Karpas-422 (cell line): ENCODE measurements at places on chromosomes 11 and 22.
A peak's percentile ranks its signal among the peaks of the same experiment; 100 is the strongest.

GRCh38 chr11:119479685-119480275, 56.8 kb upstream of the THY1 start:
- DNase-seq, result no peak

- no peak for DNase-seq
Measured at GRCh38 chr22:47486569-47487312, 724.3 kb downstream of the TBC1D22A start.

DNA sequence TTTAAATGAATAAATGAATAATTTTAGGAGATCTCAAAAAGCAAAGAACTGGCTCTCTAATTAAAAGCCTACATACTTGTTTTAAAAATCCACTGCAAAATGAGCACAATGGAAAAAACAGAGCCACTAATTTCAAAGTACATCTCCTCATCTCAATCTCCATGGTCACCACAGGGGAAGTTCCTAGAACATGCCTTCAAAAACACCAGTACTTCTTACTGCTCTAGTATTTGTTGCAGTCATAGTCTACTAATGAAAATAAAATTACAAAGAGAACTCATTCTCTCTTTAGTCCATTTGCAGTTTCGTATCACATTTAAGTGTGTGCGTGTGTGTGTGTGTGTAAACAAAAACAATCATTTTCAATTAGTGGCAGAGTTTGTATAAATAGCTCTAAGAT, 54.0 kb downstream of the PIK3C2A start:
- DNase-seq, result no peak

GRCh38 chr11:121328176-121328966, 35.8 kb downstream of the SC5D start:
- DNase-seq, result peak; percentile 56

DNA sequence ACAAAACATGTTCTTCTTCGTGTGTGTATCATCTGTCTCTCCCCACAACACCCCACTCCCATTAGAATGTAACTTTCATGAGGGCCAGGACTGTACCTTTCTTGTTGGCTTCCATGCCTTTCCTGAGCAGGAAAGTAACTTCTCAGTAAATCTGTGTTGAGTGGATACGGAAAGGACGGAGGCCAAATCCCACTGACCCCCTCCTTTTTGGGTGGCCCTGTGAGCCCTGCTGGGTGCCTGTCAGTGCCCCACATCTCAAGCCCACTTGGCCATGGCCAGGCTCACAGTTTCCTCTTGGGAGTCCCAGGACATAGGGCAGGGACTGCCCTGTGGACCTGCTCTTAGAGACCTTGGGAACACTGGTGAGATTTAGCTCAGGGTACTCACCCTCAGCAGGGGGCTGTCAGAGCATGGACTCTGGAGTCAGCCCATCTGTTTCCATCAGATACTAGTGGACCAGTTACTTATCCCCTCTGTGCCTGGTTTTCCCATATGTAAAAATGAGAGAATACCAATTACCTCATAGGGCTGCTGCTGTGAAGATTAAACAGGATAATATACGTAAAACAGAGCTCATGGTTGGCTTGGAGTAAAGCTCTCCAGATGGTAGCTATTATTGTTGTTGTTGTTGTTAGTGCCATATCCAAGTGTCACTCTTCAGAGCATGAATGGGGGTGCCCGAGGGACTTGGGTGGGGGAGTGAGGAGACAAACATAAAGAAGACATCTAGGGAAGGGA, 1.0 kb upstream of the C11orf96 start:
- DNase-seq, result no peak

DNA sequence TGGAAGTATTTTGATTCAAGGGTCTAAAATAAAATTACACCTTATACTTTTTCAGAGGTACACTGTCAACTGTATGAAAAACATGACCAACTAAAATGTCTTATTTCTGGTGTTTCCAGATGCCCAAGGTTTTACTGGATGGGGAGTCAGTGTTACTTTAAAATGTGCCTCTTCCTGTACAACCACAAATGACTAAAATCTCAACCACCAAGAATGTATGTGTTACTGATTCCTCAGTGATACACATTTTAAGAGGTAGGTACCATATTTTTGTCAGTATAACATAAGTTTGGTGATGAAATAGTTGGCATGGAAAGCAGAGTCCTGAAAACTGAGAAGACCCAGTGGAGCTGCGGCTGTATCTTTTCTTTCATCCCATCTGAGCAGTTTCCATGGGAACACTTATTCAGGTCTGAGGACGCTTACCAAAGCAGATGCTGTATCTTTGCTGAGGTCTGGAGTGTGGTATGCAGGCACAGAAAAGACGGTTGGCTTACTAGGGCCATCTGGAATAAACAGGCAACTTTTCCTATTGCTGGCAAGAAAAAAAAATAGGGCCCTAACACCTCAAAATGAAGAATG, 21.2 kb upstream of the TP53AIP1 start:
- no peak for DNase-seq

DNA sequence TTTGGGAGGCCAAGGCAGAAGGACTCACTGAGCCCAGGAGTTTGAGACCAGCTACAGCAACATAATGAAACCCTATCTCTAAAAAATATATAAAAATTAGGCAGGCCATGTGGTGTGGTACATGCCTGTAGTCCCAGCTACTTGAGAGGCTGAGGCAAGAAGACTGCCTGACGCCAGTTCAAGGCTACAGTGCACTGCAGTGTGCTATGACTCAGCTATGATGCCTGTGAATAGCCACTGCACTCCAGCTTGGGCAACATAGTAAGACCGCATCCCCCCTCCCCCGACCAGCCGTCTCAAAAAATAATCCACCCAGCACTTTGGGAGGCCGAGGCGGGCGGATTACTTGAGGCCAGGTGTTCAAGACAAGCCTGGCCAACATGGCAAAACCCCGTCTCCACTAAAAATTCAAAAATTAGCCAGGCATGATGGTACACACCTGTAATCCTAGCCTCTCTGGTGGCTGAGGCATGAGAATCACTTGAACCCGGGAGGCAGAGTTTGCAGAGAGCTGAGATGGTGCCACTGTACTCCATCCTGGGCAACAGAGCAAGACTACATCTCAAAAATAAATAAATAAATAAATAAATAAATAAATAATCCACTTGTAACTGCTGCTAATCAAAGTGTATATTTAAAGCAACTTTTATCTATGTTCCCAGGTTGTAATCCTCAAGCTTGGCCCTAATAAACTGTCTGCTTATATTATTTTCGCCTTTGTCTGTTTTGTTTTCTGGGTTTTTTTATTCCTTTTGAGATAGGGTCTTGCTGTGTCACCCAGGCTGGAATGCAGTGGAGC, 7.8 kb downstream of the HPS5 start:
- no peak for DNase-seq

GRCh38 chr22:27476318-27476717, 325.2 kb downstream of the MN1 start:
- DNase-seq, result no peak

GRCh38 chr11:130606781-130607511, 158.5 kb downstream of the ADAMTS15 start:
- DNase-seq, result no peak

- no peak for DNase-seq
Measured at GRCh38 chr22:36759481-36760159, 16.3 kb downstream of the IFT27 start.

- no peak for DNase-seq
Measured at GRCh38 chr11:118663902-118664301, 15.5 kb downstream of the TREH start.

DNA sequence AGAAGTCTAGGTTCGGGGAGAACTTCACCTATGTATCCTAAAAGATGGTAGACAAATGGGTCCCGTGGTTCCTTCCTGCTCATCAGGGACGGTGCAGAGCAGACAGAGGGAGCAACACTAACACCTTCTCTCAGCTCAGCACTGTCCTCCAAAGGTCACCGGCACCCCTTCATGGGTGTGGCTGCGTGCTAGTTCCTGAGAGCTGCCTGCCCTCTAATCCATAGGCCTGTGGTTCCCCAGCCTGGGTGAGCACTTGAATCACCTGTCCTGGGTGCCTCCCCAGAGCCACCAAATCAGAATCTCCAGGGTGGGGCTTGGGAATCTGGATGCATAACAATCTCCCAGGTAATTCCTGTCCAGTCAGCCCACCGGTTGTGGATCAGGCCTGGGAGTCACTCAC, 113.9 kb upstream of the TMEM45B start:
- DNase-seq, result no peak

- DNase-seq, result no peak
Measured at GRCh38 chr11:7480113-7480512, 5.2 kb upstream of the OLFML1 start.

DNA sequence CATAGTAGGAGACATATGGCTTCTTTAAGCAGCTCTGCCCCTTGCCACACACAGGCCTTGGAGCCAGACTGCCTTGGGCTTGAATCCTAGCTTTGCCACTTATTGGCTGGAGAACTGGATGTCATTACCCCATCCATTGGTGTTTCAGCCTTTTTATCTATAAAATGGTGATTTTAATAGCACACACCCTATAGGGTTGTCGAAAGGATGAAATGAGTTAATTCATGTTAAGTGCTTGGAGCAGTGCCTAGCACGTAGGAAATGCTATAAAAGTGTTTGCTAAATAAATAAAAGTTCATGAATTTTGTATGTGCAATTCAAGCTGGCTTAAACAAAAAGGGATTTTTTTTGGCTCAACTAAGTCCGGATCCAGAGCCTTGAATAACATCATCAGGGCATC, 120.7 kb downstream of the TIMP3 start:
- no peak for DNase-seq

GRCh38 chr22:19179497-19180048, 1.0 kb upstream of the SLC25A1 start:
- DNase-seq, result peak; percentile 91

- DNase-seq, result no peak
Measured at GRCh38 chr22:27416511-27417420, 384.8 kb downstream of the MN1 start.

GRCh38 chr11:78038697-78039313, 15.7 kb upstream of the KCTD14 start:
- DNase-seq, result no peak

GRCh38 chr22:41927813-41928212, 1.2 kb upstream of the TNFRSF13C start:
- peak; percentile 70 for DNase-seq

DNA sequence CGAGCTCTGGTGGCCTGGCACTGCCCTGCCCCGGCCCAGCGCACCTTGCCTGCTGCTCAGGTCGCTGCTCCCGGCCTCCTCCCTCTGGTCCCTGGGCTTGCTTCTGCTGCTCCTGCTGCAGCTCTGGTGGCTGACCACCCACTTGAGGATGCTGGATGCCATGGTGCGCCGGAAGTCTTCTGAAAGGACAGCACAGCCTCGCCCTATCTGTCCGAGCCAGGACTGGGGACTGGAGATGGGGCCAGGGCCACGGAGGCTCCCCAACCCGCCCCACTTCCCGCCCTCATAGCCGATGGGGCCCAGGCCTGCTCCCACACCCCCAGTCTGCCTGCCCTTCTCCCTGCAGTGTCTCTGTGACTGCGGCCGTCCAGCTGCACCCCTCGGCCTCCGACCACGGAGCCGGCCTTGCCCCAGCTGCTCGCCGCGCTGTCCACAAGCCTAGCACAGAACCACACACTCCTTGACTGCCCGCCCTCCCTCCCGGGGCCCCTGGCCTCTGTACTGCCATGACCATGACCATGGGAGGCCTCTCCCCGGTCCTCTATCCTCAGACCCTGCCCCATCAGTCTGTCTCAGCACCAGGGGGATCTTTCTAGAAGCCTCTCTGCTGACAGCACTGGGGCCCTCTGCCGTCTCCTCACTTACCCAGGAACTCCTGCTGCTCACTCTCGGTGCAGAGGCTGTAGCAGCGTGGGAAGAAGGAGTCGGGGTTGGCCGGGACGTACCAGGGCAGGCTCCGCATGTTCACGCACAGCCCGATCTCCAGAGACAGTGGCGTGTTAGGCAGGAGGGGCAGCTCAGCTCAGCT, 12.7 kb downstream of the TTLL8 start:
- DNase-seq, result no peak

DNA sequence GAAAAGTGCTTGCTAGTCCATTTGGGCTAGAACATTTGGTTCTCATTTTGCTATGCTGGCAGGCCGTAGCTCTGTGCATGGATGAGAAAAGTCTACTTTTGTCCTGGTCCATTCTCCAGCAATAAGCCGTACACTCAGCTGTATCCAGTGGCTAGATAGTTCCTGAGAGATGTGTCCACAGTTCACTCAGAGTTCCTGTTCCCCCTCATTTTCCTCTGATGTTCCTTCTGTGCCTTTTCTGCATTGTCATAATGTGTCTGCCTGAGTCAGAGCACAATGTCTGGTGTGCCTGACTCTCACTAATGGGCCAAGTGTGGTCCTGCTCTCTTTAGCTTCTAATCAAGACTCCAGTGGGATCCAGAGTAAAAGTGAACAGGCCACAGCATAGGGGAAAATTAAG, 215.7 kb upstream of the CTSC start:
- DNase-seq, result no peak

GRCh38 chr11:63521896-63522295, 14.7 kb upstream of the PLAAT4 start:
- DNase-seq, result no peak

GRCh38 chr11:38345286-38345685, 1747.2 kb upstream of the RAG2 start:
- no peak for DNase-seq

GRCh38 chr11:67266449-67267187, at the start of gene GRK2:
TSS of gene GRK2 (plus strand) at chr11:67266473. CDS start at chr11:67266700, 227 bp downstream.
- DNase-seq, result peak; percentile 86

DNA sequence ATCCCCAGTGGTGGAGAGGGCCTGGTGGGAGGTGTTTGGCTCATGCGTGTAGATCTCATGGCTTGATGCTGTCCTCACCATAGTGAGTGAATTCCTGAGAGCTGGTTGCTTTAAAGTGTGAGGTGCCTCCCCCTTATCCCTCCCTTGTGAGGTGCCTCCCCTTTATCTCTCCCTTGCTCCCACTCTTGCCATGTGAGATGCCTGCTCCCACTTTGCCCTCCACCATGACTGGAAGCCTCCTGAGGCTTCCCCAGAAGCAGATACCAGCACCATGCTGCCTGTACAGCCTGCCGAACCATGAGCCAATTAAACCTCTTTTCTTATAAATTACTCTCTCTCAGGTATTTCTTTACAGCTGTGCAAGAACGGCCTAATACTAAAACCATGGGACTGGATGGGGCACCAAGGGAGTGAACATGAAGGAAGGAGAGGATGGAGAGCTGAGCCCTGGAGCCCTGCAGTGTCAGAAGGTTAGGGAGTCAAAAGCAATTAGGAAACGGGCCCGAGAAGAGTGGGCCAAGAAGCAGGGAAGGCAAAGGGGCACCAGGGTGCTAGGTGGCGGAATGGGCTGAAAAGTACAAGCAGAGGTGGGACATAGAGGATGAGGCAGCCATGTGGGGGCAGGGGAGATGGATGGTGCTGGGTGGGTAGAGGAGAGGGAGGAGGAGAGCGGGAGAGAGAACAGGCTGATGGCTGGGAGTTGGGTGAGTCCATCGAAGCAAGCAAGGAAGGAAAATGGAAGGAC, 9.4 kb downstream of the IFITM10 start:
- no peak for DNase-seq

- DNase-seq, result no peak
Measured at GRCh38 chr11:26676641-26677040, 45.2 kb downstream of the SLC5A12 start.
